ENCODE measurements at places on chromosomes 1 and 21.

GRCh38 chr1:174230399-174230798 lies 71.1 kb downstream of the RABGAP1L start:
- DNase-seq = no peak

- no peak for DNase-seq
These were observed 101.7 kb downstream of the NAV1 start for GRCh38 chr1:201640624-201641023.

- no peak for DNase-seq
These were observed 1.1 kb upstream of the SLC1A7 start for GRCh38 chr1:53143527-53143926.

DNA sequence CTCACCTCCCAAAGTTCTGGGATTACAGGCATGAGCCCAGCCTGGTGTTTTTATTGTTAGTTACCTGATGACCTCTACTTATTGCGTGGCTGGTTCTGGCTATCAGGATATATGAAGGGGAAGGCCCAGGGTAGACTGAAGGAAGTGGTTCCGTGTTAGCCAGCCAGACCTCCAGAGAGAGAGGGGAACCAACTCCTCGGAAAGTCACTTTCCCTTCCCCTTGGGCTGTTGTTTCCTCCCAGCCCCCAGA lies 2.5 kb upstream of the RCSD1 start:
- no peak for DNase-seq

DNA sequence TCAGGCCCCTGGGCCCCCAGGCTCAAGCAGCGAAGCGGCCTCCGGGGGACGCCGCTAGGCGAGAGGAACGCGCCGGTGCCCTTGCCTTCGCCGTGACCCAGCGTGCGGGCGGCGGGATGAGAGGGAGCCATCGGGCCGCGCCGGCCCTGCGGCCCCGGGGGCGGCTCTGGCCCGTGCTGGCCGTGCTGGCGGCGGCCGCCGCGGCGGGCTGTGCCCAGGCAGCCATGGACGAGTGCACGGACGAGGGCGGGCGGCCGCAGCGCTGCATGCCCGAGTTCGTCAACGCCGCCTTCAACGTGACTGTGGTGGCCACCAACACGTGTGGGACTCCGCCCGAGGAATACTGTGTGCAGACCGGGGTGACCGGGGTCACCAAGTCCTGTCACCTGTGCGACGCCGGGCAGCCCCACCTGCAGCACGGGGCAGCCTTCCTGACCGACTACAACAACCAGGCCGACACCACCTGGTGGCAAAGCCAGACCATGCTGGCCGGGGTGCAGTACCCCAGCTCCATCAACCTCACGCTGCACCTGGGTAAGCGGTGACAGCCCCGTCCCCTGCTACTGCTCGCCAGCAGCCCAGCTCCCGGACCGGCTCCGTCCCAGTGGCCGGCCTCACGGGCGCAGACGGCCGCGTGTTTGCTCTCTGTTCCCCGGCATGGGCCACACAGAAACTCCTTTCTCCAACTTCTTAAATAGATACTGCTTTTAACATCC lies 539 bp downstream of the LAMC1 start:
- DNase-seq = peak; percentile 32

DNA sequence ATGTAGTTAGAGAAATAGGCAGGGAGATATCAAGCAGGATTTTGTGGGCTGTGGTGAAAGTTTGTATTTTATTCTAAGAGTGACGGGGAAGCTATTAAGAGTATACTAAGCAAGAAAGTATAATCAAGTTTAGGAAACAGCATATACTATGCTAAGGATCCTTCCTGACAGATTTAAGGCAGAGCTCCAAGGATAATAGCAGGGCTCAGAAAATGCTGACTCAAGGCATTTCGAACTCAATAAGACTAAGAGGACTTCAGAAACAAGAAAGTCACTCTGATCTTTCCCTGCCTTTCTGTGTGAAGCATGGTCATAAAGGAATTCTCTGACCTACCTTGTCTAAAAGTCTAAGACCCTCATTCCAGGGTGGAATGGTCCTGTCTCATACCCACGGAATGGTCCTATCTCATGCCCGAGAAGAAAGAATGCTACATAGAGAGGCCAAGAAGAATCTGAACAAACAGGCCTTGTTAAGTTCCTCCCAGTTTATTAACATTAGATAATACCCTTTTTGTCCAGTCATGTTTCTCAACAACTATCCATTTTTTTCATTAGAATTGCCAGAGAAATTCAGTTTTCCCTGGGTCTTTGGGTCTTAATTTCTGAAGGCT lies 59.1 kb downstream of the HFM1 start:
- DNase-seq = no peak

GRCh38 chr1:177927021-177927596 lies 42.7 kb downstream of the SEC16B start:
- no peak for DNase-seq

DNA sequence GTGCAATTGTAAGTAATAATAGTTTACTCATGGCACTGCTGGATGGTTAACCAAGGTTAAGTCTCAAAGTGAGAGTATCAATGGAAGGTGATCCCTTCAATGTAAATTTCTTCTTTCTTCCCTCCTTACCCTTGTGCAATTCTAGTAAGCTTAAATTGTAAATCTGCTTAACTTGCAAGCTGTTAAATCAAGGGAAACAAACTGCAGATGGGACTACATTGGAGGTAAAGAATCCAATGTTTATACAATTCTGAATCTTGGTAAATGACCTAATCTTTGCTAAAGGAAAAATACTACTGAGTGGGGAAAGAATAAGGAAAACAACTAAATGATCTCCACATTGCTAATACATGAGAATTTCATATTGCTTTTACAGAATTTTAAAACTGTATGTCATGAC lies 6.7 kb upstream of the CD55 start:
- no peak for DNase-seq

DNA sequence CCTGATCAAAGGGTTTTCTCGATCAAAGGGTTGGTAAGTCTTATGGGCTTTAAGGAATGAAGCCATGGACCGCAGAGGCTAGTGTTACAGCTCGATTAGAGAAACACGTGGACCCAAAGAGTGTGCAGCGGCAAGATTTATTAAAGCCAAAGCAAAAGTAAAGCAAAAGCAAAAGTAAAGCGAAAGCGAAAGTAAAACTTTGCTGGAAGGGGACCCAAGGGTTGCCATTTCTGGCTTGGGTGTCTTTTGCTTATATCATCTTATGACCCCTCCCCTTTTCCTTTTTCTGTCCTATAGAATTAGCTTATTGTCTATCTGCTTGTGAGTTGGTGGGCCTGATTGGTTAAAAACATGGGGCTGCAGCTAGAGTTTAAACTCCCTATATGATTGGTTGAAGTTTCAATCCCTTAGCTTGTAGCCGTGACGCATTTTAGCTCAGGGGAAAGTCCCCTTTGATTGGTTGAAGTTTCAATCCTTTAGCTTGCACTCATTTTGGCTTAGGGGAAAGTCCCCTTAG lies 957.0 kb downstream of the AMY1C start:
- DNase-seq = no peak

GRCh38 chr1:89332461-89332860 lies 31.4 kb upstream of the GBP6 start:
- no peak for DNase-seq

DNA sequence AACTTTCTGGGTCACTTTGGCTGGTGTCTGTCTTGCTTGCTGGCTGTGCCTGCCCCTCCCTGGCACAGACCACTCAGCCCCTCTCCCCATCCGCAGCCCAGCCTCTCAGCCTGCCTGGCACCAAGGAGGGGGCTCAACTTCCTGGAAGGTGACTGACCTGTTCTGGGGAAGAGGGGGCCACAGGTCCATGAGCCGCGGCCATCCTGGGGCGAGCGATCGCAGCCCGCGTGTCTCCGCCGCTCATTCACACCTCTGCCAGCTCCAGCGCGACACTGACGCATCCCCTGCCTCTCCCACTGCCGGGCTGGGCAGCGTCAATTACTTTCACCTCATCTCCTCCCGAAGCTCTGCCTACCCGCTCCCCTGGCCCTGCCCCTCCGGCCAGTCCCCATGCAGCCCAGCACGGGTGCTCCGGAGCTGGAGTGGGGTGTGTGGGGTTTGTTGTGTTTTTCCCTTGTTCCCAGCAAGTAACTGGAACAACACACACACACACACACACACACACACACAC lies 14.3 kb downstream of the SLC6A9 start:
- DNase-seq = no peak

GRCh38 chr21:42839271-42840231 lies 39.8 kb downstream of the WDR4 start:
- DNase-seq = no peak

All from stimulated activated CD8-positive, alpha-beta memory T cell treated with anti-CD3 and anti-CD28 coated beads, Interleukin-15, amount 100 ng/mL, for 48 hours (primary cell).